Peyer's patch (tissue), 4 donors: ENCODE measurements at places on chromosomes 1 and 21.

DNA sequence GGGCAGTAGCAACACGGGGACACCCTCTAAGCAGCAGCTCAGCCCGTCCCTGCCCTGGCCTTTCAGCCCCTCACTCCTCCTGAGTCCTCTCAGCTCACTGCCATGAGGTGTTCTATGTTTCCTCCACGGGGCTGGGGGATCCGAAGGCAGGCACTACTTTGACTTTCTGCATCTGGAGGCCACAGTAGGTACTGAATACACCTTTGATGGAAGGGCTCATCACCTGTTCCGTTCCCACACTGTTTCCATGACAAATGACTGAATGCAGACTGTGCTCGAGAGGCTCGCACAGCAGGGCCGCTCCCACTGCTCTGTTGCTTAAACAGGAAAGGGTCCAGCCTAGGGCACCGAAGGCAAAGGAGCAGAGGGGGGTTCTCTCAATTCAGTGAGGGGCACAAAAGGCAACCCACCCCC, 77.6 kb upstream of the DNAH14 start:
- no peak for DNase-seq

GRCh38 chr1:56833088-56833487, 13.9 kb upstream of the FYB2 start:
- DNase-seq = no peak

GRCh38 chr1:9653491-9654050, 2.0 kb downstream of the PIK3CD start:
- no peak for DNase-seq

- DNase-seq = no peak
Measured at GRCh38 chr1:225422795-225423517, 4.9 kb downstream of the LBR start.

- DNase-seq = no peak
Measured at GRCh38 chr1:93820554-93821422, 58.2 kb downstream of the DNTTIP2 start.

- no peak for DNase-seq
Measured at GRCh38 chr1:45721207-45721606, 29.2 kb downstream of the IPP start.

GRCh38 chr1:230786385-230786753, 39.2 kb downstream of the CAPN9 start:
- no peak for DNase-seq

DNA sequence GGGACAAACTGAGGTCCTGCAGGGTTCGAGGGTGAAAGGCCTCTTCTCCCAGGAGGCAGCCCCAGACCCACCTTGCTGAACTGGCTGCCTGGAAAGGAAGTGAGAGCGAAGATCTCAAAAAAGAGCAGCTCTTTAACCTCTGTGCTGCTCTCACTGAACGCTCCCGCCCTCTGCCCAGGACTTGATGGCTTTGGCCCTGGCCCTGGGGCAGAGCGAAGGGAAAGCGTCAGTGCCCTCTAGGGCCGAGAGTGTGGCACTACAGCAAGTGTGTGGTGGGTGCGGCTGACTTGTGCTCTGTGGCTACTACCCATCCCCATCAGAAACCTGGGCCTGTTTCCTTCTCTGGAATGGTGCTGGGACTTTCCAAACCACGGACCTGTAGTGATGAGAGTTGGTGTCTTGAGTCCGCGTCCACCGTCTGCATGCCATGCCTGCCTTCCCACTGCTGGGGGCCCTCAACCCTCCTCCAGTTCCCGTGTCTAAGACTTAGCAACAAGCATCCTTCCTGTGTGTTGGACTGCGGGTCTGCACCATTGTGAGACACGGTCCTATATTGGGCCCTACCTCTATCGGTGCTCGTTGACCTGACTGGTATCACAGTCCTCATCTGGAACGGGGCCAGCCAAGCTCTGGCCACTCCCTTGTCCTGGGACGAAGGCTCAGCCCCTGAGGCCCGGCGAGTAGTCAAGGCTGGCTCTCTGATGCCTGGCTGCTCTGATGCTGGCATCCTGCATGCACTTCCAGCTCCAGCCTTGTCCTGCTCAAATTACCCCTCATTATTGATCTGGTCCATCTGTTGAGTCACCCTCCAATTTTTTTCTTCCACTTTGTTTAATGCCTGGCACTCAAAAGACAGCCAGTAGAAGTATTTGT, 180.3 kb downstream of the DISC1 start:
- DNase-seq = no peak
